A673 (cell line): ENCODE measurements at places on chromosomes 1 and 21. TPM values are rescaled to one million over a fixed set of nuclear protein-coding genes. Genes with fewer than 3 reads are reported as not detected.

NPPA gene
- total RNA-seq = not detected in 2 replicates

SLC45A1 gene
- total RNA-seq = 0.52 and 0.82 TPM in 2 replicates

LHX4 gene
- 0.07 TPM in 1 of 2 replicates, not detected in the other for total RNA-seq

SLAMF8 gene
- total RNA-seq = not detected in 2 replicates

- DNase-seq = no peak
- H3K27me3 ChIP-seq = no peaks in the 10 kb centered on the region
- H3K27ac ChIP-seq = no peak overlapping the region
- peaks cover 25% of the 10 kb centered on the region for H3K36me3 ChIP-seq
- peaks cover 12% of the 10 kb centered on the region for H3K4me1 ChIP-seq
- H3K4me3 ChIP-seq = no peak overlapping the region
Measured at GRCh38 chr21:39178421-39178820, 4.8 kb downstream of the PSMG1 start.

- no peaks in the 10 kb centered on the region for H3K36me3 ChIP-seq
- DNase-seq = no peak
- H3K4me1 ChIP-seq = no peaks in the 10 kb centered on the region
- H3K27ac ChIP-seq = no peak overlapping the region
Measured at GRCh38 chr1:113434081-113434873, 44.0 kb downstream of the MAGI3 start.

TLR5 gene
- 0.95 and 1.5 TPM in 2 replicates for total RNA-seq

- H3K36me3 ChIP-seq = no peaks in the 10 kb centered on the region
- H3K4me3 ChIP-seq = no peak overlapping the region
- H3K27me3 ChIP-seq = no peaks in the 10 kb centered on the region
- DNase-seq = no peak
- H3K27ac ChIP-seq = no peak overlapping the region
- peaks cover 13% of the 10 kb centered on the region for H3K4me1 ChIP-seq
Measured at GRCh38 chr1:58814251-58815068, 30.6 kb upstream of the JUN start.

ORC1 gene
- 50.4 and 54.0 TPM in 2 replicates for total RNA-seq

GRCh38 chr1:9417695-9418094 is 121.6 kb upstream of the SLC25A33 start:
- H3K4me1 ChIP-seq = no peaks in the 10 kb centered on the region
- no peaks in the 10 kb centered on the region for H3K36me3 ChIP-seq
- H3K4me3 ChIP-seq = no peak overlapping the region

ACTA1 gene
- not detected in 2 replicates for total RNA-seq

- peak; percentile 34 for DNase-seq
- no peak overlapping the region for H3K27ac ChIP-seq
- H3K27me3 ChIP-seq = no peaks in the 10 kb centered on the region
- no peaks in the 10 kb centered on the region for H3K36me3 ChIP-seq
Measured at GRCh38 chr1:206012086-206012859, 9.1 kb upstream of the RAB7B start.

CD2 gene
- not detected in 2 replicates for total RNA-seq

DNA sequence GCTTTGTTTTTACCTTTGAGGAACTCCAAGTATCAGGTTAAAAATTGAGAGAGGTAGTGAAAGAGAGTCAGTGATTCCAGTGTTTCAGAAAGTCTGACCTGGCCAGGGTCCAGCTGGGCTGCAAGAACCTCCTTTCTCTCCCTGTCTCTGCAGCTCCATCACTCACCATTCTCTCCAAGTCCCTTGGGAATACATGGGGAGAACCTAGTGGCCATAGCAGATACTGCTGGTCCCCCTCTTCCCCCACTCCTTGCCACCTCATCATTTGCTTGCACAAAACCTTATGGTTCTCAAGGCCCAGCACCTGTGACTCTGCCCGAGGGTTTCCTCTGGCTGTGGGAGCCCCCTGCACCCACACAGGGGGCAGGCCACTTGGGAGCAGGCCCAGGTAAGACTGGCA is 279.5 kb downstream of the KIF26B start:
- H3K27me3 ChIP-seq = peaks cover 36% of the 10 kb centered on the region
- no peak overlapping the region for H3K4me3 ChIP-seq
- H3K4me1 ChIP-seq = no peaks in the 10 kb centered on the region
- DNase-seq = peak; percentile 11
- H3K27ac ChIP-seq = no peak overlapping the region

GRCh38 chr1:61851849-61852669 is 109.8 kb downstream of the PATJ start:
- no peak overlapping the region for H3K27ac ChIP-seq
- no peaks in the 10 kb centered on the region for H3K36me3 ChIP-seq
- H3K27me3 ChIP-seq = no peaks in the 10 kb centered on the region
- peaks cover 23% of the 10 kb centered on the region for H3K4me1 ChIP-seq

DNA sequence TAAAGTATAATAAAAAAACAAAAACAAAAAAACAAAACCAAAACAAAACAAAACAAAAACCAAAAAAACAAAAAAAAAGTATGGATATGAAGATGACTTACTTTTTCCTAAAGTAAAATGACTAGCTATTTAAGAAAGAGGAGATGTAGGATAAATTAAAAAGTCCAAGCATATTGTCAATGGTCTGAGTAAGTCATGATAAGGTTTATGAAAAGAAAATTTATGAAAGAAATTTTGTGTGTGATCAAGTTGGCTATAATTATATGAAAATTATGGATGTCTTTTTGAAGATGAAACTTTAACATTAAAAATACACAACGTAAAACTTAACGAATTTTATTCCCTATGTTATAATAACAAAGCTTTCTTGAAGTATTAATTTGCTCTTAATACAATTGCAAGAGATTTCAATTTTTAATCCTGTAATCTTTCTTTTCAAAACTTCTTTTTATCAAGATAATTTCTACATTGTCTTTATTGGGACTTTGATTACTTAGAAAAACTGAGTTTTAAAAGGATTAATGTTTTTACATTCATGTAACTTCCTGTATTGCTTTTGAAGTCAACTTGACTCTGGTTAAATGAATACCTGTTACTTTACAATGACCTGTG is 200.9 kb upstream of the IVNS1ABP start:
- H3K27ac ChIP-seq = no peak overlapping the region
- H3K36me3 ChIP-seq = no peaks in the 10 kb centered on the region
- DNase-seq = no peak
- H3K4me1 ChIP-seq = no peaks in the 10 kb centered on the region
- H3K4me3 ChIP-seq = no peak overlapping the region

KLF17 gene
- not detected in 2 replicates for total RNA-seq

CCDC30 gene
- total RNA-seq = 4.8 and 7.7 TPM in 2 replicates

- H3K4me1 ChIP-seq = no peaks in the 10 kb centered on the region
- H3K27me3 ChIP-seq = peaks cover 9% of the 10 kb centered on the region
- no peak overlapping the region for H3K4me3 ChIP-seq
- no peaks in the 10 kb centered on the region for H3K36me3 ChIP-seq
- no peak overlapping the region for H3K27ac ChIP-seq
Measured at GRCh38 chr1:182196897-182197870, 135.7 kb upstream of the ZNF648 start.

KCNT2 gene
- total RNA-seq = 1.2 and 1.6 TPM in 2 replicates

GRCh38 chr1:178614286-178614685 is 101.4 kb downstream of the TEX35 start:
- no peaks in the 10 kb centered on the region for H3K27me3 ChIP-seq
- H3K27ac ChIP-seq = no peak overlapping the region
- no peak for DNase-seq
- no peak overlapping the region for H3K4me3 ChIP-seq
- no peaks in the 10 kb centered on the region for H3K4me1 ChIP-seq

GRCh38 chr1:87898431-87898830 is 569.8 kb downstream of the LMO4 start:
- no peak overlapping the region for H3K4me3 ChIP-seq
- no peaks in the 10 kb centered on the region for H3K36me3 ChIP-seq
- H3K27me3 ChIP-seq = no peaks in the 10 kb centered on the region
- no peak overlapping the region for H3K27ac ChIP-seq
- no peak for DNase-seq
- H3K4me1 ChIP-seq = no peaks in the 10 kb centered on the region

CYP2J2 gene
- total RNA-seq = 1.8 and 1.9 TPM in 2 replicates

- no peak overlapping the region for H3K4me3 ChIP-seq
- DNase-seq = peak; percentile 1
- no peak overlapping the region for H3K27ac ChIP-seq
- no peaks in the 10 kb centered on the region for H3K27me3 ChIP-seq
Measured at GRCh38 chr21:17732306-17732705, 86.8 kb downstream of the C21orf91 start.

GRCh38 chr1:185050823-185051451 is 5.6 kb downstream of the RNF2 start:
- peaks cover 30% of the 10 kb centered on the region for H3K4me1 ChIP-seq
- H3K27ac ChIP-seq = no peak overlapping the region
- H3K36me3 ChIP-seq = no peaks in the 10 kb centered on the region
- peak; percentile 64 for DNase-seq

DNA sequence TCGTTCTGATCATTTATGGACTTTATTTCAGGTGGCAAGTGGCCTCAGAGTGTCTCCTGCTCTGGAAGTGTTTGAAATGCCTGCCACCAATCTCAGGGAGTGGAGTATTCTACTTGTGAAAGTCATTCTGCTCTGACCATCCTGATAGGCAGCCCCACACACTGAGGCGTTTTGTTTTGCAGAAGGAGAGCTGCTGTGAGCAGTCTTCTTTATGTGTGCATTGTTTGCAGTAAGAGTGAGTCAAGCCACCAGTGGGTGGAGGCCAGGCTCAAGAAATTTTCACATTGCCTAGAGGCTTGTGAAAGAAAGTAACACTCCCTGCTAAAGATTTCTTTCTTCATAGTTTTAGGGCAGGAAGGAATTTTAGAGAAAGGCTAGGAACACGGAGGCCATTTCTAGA is 204.4 kb downstream of the SLC35F3 start:
- no peaks in the 10 kb centered on the region for H3K27me3 ChIP-seq
- H3K36me3 ChIP-seq = no peaks in the 10 kb centered on the region
- H3K27ac ChIP-seq = no peak overlapping the region

COL11A1 gene
- total RNA-seq = 0.31 and 0.37 TPM in 2 replicates

GRCh38 chr1:75233302-75233929 is 99.2 kb downstream of the LHX8 start:
- H3K4me1 ChIP-seq = no peaks in the 10 kb centered on the region
- peaks cover 2% of the 10 kb centered on the region for H3K27me3 ChIP-seq
- peak; percentile 24 for DNase-seq
- H3K36me3 ChIP-seq = no peaks in the 10 kb centered on the region
- no peak overlapping the region for H3K27ac ChIP-seq

DNA sequence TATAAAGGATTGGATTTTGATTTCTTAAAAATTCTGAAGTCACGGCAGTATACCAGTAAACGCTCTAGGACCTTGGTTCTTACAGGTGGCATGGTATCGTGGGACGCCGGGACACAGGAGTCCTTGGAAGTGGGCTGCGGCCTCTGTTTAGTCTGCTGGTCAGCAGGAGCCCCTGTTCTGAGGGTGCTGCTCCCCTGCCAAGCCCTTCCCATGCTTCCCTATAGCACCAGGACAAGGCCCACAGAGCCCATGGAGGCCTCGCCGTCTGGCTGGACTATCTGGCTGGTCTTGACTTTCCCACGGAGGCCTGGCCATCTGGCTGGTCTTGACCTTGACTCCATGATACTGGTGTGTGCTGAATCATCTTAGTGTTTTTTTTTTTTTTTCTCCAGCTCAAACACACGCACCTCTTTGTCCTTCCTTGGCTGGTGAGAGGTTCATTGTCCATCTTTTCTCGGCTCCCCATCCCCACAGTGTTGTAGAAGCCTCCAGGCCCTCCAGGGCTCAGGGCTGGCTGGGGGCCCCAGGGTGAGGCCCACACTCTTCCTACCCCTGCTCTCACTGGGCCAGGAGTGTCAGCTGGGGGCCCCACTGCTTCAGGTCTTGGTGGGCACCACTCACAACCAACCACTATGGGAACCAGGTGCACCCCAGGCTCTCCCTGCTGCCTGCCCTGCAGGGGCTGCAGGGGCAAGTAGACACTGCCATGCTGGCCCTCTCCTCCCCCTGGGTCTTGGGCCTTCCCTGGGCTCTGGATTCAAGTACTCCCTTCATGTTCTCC is 16.5 kb upstream of the TTC34 start:
- no peak for DNase-seq
- H3K4me3 ChIP-seq = no peak overlapping the region
- no peaks in the 10 kb centered on the region for H3K27me3 ChIP-seq
- no peaks in the 10 kb centered on the region for H3K4me1 ChIP-seq

DNA sequence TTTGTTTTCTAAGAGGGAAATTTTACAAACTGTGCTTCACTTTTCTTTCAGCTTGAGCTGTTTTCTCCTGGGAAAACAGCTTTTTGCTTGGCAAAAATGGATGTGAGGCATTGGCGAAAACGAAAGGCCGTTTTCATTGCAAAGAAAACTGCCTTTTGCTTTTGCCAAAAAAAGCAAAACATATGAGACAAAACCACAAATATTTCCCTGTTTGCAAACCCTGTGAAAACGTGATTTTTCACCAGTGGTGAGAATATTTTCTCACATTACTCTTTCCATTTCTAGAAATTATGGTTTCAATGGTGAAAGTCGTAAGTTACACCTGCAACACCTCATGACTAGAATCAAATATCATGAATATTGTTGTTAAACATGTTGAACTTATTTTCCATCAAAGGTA is 74.0 kb upstream of the ZBTB18 start:
- no peaks in the 10 kb centered on the region for H3K27me3 ChIP-seq
- no peak overlapping the region for H3K4me3 ChIP-seq
- no peaks in the 10 kb centered on the region for H3K36me3 ChIP-seq
- peaks cover 20% of the 10 kb centered on the region for H3K4me1 ChIP-seq
- no peak overlapping the region for H3K27ac ChIP-seq
- no peak for DNase-seq

DNA sequence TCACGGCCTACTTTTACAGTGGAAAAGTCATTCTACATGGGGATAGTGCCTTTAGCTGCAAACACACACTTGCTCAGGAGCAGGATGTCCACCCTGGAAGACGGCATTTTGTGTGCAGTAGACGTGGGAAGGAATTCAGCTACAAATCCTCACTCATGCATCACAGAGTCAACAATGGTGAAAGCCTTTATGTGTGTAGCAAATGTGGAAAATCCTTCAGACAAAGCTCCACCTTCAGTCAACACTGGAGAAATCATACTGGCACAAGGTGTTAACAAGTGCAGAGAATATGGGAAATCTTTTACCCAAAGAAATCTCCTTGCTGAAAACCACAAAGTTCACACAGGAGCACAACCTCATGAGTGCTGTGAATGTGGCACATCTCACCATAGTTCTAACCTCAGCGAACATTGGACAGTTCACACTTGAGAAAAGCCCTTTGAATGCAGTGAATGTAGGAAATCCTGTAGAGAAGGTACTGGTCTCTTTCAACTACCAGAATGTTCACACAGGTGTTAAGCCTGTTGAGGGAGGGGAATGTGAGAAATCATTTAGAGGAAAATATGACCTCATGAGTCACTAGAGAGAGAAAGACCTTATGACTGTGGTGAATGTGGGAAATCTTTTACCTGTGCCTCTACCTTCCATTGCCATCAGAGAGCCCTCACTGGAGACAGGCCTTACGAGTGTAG is 101.8 kb downstream of the PTGS2 start:
- no peaks in the 10 kb centered on the region for H3K27me3 ChIP-seq
- no peak overlapping the region for H3K4me3 ChIP-seq
- no peak overlapping the region for H3K27ac ChIP-seq
- peaks cover 28% of the 10 kb centered on the region for H3K4me1 ChIP-seq
- DNase-seq = no peak

HSD11B1 gene
- not detected in 2 replicates for total RNA-seq

DNA sequence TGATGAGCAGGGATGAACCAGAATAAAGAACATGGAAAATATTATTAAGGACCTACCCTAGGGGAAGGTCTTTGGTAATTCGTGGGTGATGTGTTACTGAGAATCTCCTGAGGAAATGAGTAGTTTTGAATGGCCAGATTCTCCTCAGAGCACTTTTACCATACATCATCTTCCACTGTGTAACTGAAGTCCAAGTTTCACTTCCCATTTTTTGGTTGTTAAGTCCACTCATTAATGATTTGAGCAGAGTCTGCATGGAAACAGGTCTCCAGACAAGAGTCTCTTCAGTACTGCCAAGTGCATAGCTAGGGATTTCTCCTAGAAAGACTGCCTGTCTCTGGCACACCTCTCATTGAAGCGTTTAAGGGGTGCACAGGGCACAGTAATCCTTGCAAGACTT is 48.7 kb upstream of the PCP4 start:
- no peaks in the 10 kb centered on the region for H3K4me1 ChIP-seq
- no peaks in the 10 kb centered on the region for H3K27me3 ChIP-seq
- no peaks in the 10 kb centered on the region for H3K36me3 ChIP-seq
